ENCODE measurements at places on chromosomes 5 and 9.

- peak; percentile 25 for DNase-seq
Measured at GRCh38 chr9:131045300-131046092, 36.5 kb downstream of the LAMC3 start.

DNA sequence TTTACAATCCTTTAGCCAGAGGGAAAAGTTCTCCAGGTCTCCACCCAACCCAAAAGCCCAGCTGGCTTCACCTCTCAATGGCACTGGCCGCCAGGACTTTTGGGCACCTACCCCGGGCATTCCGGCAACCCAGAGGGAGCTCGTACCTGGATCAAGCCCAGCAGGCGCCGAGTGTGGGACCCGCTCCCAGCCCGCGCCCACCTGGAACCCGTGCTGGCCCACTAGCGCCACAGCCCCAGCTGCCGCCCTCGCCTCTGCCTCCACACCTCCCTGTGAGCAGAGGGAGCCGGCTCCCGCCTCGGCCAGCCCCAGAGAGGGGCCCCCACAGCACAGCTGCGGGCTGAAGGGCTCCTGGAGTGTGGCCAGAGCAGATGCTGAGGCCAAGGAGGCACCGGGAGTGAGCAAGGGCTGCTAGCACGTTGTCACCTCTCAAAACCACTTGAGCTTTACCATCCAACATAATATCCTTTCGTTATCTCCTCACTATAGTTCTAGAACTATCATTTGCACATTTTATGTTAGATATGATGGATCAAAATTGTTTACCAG, 69.7 kb downstream of the GCNT1 start:
- no peak for DNase-seq

DNA sequence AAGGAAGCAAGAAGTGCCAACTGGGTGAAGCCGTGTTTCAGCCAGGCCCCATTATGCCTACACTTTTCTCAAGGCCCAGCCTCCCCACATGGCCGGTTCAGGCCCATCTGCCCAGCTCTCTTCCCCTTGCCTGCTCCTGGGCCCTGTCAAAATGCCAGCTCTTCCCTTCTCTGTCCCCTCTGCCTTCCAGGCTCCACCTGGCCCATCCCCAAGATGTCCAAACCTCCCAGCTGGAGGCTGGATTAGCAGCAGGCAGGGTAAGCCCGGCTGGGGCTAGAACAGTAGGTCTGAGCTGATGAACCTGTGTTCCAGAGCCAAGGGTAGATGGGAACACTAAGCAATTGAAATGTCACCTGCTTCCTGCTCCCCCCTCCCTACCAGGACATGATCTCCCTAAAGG, 64.1 kb upstream of the HSPA9 start:
- DNase-seq: no peak

DNA sequence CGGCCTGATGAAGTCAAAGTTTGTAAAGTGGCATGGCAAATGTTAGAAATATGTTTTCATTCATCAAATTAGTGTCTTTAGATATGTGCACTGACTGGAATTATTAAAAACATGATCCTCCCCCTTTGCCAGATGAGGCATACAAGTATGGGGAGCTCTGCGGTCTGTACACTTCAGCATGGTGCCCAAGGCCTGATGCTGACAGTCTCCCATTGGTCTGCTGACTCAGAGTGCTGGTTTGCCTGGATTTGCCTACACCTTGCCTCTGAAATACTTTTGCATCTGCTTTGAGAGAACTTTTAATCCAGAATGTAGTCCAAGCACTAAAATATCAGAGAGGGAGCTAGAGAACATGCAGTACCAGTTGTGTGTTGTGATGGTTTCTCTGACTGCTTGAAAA, 354.3 kb upstream of the ACTBL2 start:
- no peak for DNase-seq

- no peak for DNase-seq
Measured at GRCh38 chr5:174101195-174101730, 55.8 kb downstream of the NSG2 start.

- DNase-seq: no peak
Measured at GRCh38 chr9:137396227-137396626, 26.7 kb downstream of the EXD3 start.

- DNase-seq: no peak
Measured at GRCh38 chr9:122116040-122116439, 22.9 kb upstream of the TTLL11 start.

GRCh38 chr5:168843277-168844015, 264.3 kb upstream of the PANK3 start:
- no peak for DNase-seq

DNA sequence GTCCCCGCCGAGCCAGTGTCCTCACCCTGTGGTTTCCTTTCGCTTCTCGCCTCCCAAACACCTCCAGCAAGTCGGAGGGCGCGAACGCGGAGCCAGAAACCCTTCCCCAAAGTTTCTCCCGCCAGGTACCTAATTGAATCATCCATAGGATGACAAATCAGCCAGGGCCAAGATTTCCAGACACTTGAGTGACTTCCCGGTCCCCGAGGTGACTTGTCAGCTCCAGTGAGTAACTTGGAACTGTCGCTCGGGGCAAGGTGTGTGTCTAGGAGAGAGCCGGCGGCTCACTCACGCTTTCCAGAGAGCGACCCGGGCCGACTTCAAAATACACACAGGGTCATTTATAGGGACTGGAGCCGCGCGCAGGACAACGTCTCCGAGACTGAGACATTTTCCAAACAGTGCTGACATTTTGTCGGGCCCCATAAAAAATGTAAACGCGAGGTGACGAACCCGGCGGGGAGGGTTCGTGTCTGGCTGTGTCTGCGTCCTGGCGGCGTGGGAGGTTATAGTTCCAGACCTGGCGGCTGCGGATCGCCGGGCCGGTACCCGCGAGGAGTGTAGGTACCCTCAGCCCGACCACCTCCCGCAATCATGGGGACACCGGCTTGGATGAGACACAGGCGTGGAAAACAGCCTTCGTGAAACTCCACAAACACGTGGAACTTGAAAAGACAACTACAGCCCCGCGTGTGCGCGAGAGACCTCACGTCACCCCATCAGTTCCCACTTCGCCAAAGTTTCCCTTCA, 1.4 kb downstream of the GLIS3 start:
- peak; percentile 55 for DNase-seq

DNA sequence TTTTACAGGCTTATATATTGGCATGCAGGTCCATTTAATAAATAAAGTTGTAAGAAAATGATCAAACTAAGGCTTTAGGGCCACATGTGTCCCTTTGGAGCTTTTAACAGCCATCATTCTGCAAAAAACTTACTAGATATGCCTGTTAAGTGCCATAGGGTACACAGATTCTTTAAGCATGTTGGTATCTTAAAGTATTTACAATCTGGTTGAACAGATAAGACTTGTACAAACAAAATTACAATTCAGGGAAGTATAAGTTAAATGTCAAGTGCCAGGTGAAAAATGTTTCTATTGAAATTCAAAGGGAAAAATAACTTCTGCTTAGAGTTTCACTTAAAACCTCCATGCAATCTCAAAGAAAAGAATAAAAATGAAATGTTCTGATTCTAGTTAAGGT, 558.4 kb upstream of the ST8SIA4 start:
- DNase-seq: no peak

- DNase-seq: no peak
Measured at GRCh38 chr5:158868546-158868945, 231.2 kb downstream of the EBF1 start.

GRCh38 chr5:76376148-76376865, 26.8 kb upstream of the IQGAP2 start:
- DNase-seq: no peak

- no peak for DNase-seq
Measured at GRCh38 chr9:129988607-129989361, 54.2 kb downstream of the FNBP1 start.

GRCh38 chr5:181114844-181115778, 15.9 kb downstream of the OR2V1 start:
- DNase-seq: no peak

DNA sequence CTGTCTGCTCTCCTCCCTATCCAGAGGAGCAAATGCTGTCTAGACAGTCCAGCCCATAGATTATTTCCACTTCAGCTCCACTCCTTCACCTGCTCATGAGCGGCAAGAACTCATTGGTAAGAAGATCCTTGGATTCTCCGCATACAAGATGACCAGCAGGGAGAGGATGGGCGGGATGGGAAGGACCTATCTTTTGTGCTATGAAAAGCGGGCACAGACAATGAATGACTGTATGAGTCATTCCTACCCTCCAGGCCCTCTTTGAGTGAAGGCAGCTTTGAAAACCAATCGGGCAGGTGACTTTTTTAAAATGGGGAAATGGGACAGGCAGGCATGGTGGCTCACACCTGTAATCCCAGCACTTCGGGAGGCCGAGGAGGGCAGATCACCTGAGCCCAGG, 49.4 kb downstream of the SMIM23 start:
- no peak for DNase-seq

- no peak for DNase-seq
Measured at GRCh38 chr5:68341006-68341405, 125.5 kb downstream of the PIK3R1 start.

DNA sequence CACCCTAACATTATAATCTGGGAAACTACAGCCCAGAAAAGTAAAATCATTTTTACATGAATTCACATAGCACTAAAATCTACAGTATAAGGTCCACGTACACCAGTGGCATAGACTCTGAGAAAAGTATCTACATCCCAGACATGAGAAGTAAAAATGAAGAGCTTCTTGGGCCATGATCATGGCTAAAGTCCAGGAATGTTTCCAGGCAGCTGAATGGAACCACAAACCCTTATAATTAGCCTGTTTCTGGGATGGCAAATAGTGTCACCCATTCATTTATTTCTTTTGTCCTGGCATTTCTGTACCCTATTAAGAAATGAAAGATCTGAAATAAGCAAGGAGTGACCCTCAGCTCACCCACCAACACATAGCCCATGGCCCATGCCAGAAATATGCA, 217.9 kb downstream of the SPOCK1 start:
- DNase-seq: no peak

DNA sequence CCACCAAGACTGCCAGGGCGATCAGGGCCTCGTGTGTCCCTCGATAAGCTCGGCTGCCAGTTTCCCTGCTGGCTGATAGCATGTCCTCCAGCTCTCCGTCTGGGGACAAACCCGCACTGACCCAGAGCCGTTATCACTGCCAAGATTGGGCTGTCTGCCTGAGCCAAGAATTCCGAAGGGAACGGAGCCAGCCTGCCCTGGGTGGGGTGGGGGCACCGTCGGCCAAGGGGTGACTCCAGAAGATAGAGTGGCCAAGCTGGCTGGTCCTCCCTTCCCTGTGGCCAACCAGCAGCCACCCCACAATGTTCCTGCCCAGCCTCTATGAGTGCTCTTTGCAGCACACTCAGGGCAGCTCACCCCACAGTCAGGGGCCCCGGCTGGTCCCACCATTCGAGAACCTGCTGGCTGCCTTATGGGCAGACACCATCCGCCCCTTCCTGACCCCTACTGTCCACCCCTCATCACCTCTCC, 29.4 kb downstream of the HRH2 start:
- DNase-seq: no peak

GRCh38 chr9:99139868-99140267, 35.0 kb downstream of the TGFBR1 start:
- DNase-seq: no peak

GRCh38 chr5:79075646-79076426, 6.3 kb downstream of the BHMT2 start:
- DNase-seq: no peak

- DNase-seq: no peak
Measured at GRCh38 chr9:14325147-14325546, 11.2 kb upstream of the NFIB start.

DNA sequence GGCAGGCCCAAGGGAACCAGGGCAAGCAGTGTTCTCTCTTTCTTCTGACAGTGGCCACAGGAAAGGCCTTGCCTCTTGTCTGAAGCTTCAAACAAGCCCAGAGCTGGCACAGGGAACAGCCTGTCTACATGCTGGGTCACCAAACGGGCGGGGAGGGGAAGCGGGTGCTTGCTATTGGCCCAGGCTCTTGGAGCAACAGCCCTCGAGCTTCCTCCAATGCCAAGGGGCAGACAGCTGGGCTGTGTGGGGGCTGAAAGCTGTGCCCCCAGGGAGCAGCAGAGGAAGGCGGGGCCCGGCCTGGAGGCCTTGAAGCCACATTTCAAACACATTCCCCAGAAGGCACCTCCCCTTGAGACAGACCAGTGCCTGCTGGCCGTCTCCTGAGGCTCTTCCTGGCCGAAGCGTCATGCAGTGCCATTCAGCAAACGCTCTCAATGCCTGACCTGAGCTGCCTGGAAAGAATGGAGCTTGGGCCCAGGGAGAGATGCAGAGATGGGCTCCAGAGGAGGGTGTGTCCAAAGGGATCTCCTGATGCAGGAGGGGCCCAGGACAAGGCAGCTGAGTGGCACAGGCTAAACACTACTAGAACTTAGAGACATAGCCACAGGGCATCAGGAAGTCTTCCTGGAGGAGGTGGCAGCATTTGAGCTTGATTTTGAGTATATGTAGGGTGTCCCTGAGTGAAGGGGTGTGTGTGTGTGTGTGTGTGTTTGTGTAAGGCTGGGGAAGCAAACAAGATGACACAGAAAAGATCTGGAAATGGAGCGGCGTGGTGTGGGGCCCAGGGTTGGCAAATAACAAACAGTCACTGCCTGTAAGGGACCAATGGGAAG, 2.5 kb downstream of the FIBCD1 start:
- DNase-seq: no peak

DNA sequence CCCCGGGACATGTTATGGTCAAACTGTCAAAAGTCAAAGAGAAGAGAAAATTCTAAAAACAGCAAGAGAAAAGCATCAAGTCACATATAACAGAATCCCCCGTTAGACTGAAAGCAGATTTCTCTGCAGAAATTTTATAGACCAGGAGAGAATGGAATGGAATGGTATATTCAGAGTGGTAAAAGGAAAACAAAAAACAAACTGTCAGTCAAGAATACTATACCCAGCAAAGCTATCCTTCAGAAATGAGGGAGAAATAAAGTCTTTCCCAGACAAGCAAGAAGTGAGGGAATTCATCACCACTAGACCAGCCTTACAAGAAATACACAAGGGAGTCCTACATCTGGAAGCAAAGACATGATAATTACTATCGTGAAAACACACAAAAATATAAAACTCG, 208.0 kb downstream of the CACNA1B start:
- no peak for DNase-seq

DNA sequence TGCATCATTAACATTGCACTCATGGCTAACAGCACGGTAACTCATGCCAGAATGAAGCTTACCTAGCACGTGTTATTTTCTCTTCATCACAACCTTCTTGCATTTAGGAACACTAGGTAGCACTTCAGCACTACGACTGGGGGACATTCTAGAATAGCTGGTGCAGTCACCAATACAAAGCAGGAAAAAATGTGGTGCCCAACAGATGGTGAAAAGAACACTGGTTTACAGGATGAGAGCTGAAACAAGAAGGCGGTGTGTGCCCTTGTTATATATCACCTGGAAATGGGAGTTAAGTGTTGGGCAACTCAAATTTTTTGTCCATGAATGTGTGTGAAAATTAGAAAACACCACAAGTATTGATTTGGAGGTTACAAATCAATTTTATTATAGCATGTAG, 30.0 kb downstream of the GALNT12 start:
- no peak for DNase-seq

Measured in activated T-cell treated with anti-CD3 and anti-CD28 coated beads, Interleukin-2, amount 50 U/mL, for 1 hour (primary cell).